ENCODE measurements at places on chromosomes 13 and 19.

DNA sequence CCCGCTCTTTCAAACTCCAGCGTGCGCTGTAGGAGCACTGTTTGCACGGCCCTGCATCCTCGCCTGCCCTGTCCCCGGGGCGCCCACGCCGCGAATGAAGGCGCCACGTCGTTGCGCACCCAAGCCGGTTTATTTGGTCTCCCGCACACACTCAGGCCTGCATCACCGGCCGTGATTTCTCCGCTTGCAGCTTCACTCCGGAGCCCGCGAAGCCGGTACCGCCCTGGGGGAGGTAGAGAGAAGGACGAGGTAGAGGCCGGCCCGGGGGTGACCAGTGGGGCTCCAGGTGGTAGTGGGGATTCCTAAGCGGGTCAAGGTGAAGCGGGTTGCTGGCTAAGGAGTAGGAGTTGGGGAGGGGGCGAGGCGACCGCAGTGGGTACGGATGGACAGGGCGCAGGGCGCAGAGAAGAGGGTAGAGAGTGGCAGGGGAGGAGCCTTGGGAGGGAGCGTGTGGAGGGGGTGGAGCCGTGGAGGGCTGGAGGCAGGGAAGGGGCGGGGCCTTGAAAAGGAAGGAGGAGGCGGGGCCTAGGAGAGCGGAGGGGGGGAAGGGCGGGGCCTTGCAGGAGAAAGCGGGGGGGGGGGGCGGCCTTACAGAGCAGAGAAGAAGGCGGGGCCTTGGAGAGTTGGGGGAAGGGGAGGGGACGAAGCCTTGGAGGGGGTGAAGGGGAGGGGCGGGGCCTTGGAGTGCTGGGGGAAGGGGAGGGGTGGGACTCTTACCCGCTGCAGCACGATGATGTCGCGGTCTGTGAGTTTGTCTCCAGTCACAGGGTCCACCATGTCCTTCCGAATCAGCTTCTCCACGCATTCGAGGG is 24.6 kb downstream of the NOSIP start:
- DNase-seq = peak; percentile 92

DNA sequence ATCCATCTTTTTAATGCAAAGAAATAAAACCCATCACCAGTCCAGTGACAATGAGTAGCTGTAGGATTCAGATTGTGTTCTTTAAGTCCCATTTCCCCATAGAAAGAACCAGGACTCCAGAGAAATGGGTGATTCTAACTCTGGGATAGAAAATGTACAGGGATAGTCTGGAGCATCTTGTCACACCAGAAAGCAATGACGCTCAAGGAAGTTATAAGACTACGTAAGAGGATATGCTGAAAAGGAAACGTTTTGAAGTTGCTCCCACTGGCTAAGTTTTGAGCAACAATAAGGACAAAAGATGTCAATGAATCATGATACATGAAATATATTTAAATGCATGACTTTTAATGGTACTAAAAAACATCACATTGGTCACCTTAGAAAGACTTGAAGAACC is 360.1 kb downstream of the DLEU7 start:
- no peak for DNase-seq

- DNase-seq = no peak
These were observed 1.5 kb downstream of the WASF3 start for GRCh38 chr13:26558987-26559386.

GRCh38 chr19:16104722-16105121 is 7.0 kb upstream of the RAB8A start:
- no peak for DNase-seq

DNA sequence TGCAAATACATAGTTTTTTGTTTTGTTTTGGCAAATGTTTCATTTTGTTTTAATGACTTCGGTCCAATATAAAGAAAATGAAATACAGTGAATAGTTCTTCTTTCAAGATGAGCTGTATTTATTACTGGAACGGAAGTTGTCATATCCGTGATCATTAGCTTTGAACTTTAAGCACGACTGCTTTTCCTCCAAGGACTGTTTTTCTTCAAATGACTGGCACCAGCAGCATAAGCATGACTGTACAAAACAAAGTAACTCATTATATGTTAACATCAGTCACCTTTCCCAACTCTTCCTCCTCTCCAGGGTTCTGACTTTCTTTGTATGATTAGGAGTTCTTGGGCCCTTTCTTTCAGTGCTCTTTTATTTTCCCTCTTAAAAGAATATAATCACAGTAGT is 20.5 kb downstream of the EDNRB start:
- DNase-seq = no peak

DNA sequence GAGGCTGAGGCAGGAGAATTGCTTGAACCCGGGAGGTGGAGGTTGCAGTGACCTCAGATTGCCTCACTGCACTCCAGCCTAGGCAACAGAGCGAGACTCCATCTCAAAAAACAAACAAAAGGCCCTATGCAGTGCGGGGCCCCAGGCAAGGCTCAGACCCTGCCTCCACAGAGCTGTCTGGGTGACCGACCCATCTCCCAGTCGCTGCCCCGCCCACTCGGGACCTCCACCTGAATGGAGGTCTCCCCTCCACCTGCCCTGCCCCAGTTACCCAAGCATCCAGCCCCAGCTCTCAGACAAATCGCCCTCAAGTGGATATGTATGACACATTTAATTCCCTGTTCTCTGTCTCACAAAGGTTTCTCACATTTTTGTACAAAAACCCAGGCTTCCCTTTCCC is 2.2 kb upstream of the GARIN5B start:
- no peak for DNase-seq

GRCh38 chr19:54523403-54523802 is 20.8 kb downstream of the LAIR2 start:
- no peak for DNase-seq

- no peak for DNase-seq
These were observed 599 bp downstream of the ZNF331 start for GRCh38 chr19:53538378-53539109.

DNA sequence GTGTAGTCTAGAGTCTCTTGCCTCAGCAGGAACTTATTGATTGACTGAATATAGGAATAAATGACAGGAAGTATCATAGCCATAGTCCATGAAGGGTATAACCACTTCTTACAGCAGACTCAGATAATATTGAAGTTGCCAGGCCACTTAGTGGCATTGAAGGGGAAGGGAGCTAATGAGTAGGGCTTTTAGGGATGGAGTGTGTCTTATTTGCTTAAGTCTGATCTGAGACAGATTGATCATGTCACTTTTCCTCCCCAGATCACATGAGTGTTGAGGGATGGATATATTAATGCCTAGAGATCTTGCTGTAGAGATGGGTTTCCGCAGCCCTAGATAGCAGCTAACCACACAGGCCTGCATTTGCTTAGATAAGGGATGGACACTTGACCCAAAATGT is 62.2 kb upstream of the NBEA start:
- no peak for DNase-seq

- no peak for DNase-seq
These were observed 137.0 kb downstream of the KCNRG start for GRCh38 chr13:50152224-50152623.

DNA sequence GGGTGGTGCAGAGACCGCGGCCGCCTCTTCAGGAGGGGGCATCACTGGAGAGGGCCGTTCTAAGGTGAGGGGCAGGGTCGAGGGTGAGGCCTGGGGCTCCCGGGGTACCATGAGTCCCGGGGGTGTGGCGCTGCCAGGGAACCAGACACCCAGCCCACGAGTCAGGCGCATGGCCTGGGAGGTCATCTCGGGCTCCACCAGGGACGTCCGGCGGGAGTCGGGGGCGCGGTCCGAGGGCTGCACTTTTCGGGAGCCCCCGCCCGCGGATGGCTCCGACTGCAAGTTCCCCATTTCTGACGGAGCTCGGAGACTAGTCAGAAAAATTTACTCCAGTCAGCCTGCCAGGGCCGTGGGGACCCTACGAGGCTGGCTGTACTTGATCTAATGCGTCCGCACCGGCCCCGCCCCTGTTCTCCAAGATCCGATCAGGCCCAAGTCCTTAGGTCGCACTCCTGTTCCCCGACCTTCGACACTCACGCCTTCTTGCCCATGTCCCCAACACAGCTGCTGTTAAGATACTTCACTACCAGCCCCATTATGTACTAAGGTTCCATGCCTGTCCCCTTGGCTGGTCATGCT is 774 bp downstream of the GGN start:
- no peak for DNase-seq

DNA sequence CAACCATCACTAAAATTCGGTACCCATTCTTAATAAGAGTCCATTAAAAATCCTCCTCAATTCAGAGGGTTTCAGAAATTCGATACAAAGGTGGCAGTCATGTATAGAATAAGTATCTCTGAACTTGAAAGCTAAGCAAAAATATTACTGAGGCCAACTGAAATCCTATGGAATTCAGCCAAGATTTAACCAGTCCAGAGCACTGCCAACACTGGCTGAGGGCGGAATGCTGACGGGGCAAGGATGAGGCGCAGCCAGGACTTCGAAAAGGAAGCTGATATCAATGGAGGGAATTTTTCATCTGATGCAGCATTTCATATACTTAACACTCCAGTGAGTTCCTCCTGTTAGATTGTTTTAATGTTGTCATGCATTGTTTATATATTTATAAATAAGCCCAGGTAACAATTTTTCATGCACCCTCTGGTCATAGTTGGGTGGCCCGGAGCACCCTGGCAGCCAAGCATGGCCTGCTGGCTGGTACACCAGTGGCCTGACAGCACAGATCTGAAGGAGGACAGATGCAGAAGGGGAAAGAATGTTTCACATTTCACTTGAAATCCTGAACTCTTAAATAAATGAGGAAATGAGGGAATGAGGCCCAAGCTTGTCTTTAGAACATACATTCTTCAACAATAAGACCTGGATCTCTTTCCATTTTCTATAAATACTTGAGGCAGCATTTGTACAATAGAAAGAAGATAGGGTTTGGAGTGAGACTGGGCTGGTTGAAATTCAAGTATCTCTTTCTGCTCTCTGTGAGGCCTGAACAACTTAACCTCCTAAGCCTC is 41.5 kb downstream of the WDFY2 start:
- DNase-seq = no peak

DNA sequence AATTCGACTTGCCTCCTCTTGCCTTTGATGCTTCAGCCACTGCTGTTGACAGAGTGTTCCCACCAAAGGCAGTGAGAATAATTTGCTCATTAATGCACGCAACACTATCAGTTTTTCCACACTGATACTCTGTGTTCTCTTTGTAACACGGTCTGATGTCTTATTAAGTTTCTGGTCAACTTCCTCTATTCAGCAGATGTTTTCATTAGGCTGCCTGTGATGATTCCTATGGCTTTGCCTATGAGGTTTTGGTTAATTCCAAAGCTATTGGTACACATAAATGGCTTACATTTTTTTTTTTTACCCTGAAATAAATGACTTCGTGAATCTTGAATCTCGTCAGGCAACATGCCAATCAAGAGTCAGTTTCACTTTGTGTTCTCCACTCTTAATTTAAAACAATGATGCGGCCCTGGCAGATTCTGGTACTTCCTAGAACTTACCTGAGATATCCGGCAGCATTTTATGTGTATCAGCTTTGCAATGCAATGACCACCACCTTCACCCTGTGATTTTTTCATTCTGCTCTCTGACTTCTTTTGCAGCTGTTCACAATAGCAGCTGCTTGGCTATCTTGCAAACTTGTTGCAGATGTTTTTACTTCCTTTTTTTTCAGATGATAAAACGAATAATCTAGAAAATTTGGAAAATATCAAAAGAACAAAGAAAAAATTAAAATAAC is 27.5 kb upstream of the KL start:
- no peak for DNase-seq

- no peak for DNase-seq
These were observed 5.7 kb downstream of the PAK4 start for GRCh38 chr19:39131255-39131755.

- no peak for DNase-seq
These were observed 935 bp downstream of the CRB3 start for GRCh38 chr19:6465006-6465405.

DNA sequence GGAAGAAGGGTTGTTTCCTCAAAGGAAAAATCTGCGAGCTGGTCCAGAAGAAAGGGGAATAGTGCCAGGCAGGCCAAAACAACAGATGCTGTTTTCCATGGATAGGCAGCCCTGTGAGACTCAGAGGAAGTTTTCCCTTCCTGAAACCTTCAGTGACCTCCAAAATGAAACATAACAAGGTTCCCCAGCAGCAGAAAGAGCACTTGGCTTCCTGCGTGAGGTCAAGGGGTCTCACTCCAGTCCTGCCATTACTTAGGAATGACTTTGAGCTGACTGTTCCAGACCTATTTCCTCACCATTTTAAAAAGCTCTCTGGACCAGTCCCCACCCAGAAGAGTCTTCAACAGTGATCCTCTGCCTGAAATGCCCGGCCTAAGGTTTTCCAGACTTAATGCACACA is 104.6 kb upstream of the IPO5 start:
- DNase-seq = no peak

DNA sequence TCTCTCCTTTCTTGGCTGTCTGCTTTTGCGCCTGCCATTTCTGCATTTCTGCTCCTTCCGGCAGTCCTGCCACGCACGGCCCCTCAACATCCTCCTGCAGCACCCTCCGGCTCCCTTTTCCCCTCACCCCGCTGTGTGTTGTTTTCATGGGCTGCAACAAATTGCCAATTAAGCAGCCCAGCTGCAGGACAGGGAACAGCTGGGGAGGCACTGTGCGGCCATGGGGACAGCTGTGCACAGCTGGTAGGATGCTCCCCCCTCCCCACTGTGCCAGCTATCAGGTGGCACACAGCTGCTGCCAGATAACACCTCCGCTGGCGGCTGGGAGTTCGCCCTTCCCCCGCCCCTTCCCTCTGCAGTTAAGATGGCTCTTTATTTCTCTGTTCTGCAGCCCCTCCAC is 25.4 kb downstream of the LYL1 start:
- DNase-seq = no peak

DNA sequence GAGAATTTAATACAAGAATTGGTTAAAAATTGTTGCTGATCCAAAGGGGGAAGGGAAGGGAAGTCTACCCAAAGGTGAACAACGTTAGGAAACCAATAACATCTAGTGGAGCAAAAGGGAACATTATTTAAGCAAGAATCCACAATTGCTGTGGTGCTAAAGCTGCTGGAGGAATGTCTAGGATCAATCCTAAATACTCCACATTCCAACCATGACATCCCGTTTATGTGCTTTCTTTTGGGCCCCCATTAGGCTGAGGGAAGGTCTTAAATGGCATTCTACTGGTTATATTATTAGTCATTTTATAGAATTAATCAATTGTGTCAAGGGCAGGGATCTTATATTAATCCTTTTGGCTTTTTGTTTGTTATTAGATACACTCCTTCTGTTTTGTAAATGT is 39.9 kb upstream of the VWA8 start:
- DNase-seq = no peak

GRCh38 chr13:53123536-53123935 is 94.9 kb downstream of the OLFM4 start:
- DNase-seq = no peak

GRCh38 chr19:19490214-19490968 is 25.0 kb downstream of the TSSK6 start:
- DNase-seq = peak; percentile 15

DNA sequence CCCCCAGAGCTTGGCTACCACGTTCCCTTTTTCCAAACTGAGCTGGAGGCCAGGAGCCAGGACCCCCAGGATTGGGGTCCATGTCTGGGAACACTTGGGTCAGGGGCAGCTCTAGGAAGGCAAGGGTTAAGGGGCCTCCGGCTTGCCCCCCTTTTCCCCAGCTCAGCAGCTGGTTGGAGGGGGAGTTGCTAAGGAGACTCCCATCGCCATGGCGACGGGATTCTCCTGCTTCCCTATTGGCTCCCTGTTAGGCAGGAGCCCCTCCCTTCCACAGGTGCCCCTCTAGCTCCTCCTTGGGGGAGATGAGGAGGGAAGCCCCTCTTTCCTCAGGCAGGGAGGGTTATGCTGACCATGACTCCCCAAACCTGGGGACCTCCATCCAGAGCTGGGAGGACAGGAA is 33.9 kb downstream of the PDE4A start:
- DNase-seq = no peak
